ENCODE measurements at places on chromosomes 7 and 10. TPM values are rescaled to one million over a fixed set of nuclear protein-coding genes. Genes with fewer than 3 reads are reported as not detected.
A peak's percentile ranks its signal among the peaks of the same experiment; 100 is the strongest.

GRCh38 chr7:119086026-119086425, 861.5 kb downstream of the ANKRD7 start:
- H3K4me3 ChIP-seq = no peak overlapping the region
- no peak for DNase-seq
- no peaks in the 10 kb centered on the region for H3K4me1 ChIP-seq
- H3K27me3 ChIP-seq = no peaks in the 10 kb centered on the region

DNA sequence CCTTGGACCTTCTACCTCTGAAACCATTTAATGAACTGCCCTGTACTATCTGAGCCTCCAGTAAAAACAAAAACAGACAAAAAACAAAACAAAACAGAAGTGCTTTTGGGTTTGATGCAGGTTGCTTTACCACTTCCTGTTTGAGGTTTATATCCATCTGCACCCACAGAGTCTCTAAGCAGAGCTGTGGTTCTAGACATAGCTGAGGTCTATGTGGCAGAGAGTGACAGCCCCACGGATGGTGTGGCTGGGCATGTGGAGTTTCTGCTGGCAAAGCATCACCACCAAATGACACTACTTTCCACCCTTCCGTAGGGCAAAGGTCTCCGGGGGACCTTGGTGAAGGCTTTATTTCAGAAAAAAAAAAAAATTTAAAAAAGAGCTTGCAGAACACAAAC, 754.2 kb downstream of the GRID1 start:
- no peak overlapping the region for H3K27ac ChIP-seq
- no peaks in the 10 kb centered on the region for H3K4me1 ChIP-seq
- DNase-seq = no peak
- no peaks in the 10 kb centered on the region for H3K36me3 ChIP-seq

GRCh38 chr7:66921396-66921917, 432 bp downstream of the TMEM248 start:
- H3K4me1 ChIP-seq = peaks cover 4% of the 10 kb centered on the region
- H3K27ac ChIP-seq = peak overlapping the region; percentile 83
- peak overlapping the region; percentile 70 for H3K4me3 ChIP-seq
- H3K36me3 ChIP-seq = peaks cover 2% of the 10 kb centered on the region
- no peaks in the 10 kb centered on the region for H3K27me3 ChIP-seq
- DNase-seq = peak; percentile 51

DNA sequence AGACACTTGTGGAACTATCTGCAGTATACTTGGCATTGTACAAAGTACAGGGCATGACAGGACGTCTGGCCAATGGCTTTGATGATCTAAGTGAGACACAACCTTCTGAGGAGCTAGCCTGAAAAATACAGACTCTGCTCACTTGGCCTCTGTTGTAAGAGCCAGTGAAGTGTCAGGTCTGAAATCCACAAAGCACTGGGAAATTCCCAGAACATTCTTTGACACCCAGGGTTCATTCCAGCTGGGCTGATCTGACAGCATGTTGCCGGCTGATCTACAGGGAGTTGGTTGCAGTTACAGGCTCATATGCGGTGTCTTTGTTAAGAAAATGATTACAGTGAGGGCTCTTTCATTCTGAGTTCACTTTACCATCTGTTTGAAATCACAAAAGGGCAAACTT, 354.6 kb downstream of the PHF14 start:
- H3K36me3 ChIP-seq = no peaks in the 10 kb centered on the region
- DNase-seq = no peak
- H3K27me3 ChIP-seq = no peaks in the 10 kb centered on the region
- H3K4me3 ChIP-seq = no peak overlapping the region
- H3K4me1 ChIP-seq = no peaks in the 10 kb centered on the region

DNA sequence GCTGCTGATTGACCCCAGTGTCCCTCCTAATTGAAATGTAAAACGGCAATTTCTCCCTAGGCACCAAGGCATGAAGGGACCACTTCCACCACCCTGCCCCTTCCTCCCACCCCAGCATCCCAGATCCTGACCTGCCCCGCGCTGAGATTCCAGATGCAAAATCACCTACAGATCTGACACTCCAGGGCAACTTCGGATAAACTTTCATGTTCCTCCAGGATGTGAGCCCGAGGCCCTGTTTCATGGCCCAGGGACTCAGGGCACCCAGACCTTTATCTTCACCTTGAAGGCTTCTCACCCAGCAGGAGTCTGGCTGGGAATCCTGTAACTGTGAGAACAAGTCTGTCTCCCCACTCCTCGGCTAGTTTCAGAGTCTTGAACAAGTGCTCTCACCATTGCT, 361.8 kb downstream of the PLXNA4 start:
- no peaks in the 10 kb centered on the region for H3K27me3 ChIP-seq
- no peaks in the 10 kb centered on the region for H3K4me1 ChIP-seq
- DNase-seq = no peak
- no peak overlapping the region for H3K27ac ChIP-seq
- no peaks in the 10 kb centered on the region for H3K36me3 ChIP-seq

DNA sequence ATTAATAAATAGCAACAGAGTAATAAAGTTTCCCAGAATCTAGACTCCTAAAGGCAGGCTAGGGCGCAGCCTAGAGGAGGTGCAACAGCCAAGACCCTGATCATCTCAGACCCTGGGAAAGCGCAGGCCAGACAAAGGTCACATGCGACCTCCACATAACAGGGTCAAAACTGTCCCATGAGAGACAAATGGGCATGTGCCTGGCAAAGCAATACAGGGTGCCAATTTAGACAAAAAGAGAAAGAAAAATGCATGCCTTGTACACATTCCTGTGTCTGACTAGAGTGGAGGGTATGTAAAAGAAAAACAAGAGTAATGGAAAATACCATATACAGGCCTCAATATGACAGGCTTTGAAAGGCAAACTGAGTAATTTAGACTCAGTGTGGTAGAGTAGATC, 22.2 kb downstream of the MPP7 start:
- no peaks in the 10 kb centered on the region for H3K27me3 ChIP-seq
- DNase-seq = no peak
- H3K36me3 ChIP-seq = no peaks in the 10 kb centered on the region
- H3K27ac ChIP-seq = no peak overlapping the region

Gene ADRA2A
- total RNA-seq = under 0.01 TPM

Gene CPA4
- 20.0 TPM for total RNA-seq

Gene PKD2L1
- not detected for total RNA-seq

Gene MEIG1
- total RNA-seq = 0.26 TPM

Gene ITPRID1
- not detected for total RNA-seq

Gene WASHC2C
- 64.1 TPM for total RNA-seq
